ENCODE measurements at places on chromosomes 3 and 15.

- no peak for DNase-seq
These were observed 114.8 kb upstream of the RARB start for GRCh38 chr3:25313286-25313685.

DNA sequence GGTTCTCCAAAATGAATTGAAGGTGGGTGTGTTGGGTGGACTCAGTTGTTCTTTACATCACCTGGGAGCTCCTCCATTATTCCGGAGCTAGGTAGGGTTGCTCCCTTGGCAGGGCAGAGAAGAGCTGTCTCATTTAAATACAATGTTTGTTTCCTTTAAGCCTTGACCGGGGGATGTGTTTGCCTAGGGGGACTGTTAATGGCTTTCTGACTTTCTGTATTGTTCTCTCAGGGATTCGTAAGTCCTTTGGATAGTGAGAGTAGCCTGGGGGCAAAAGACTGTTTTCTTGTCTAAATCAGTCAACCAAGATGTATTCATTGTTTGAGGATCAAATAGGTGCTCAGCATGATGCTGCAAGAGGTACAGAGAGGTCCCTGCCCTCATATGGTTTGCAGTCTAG lies 71.1 kb downstream of the CDAN1 start:
- no peak for DNase-seq

DNA sequence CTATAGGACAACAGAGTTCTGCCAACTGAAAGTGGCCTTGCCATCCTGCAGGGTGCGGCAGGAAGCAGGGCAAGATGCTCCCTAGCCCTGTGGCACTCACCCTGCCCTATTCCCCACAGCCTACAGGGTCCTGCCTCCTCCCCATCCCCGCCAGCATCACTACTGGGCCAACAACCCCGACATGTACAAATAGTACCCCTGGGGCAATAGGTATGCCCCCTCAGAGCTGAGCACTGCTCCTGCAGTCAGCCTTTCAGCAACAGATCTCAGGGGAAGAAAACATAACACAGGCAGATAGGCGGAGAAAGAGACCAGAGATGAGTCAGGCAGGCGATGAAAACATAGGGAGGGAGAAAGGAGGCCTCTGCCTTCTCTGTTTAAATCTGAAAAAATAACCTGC lies 74.7 kb downstream of the XXYLT1 start:
- peak; percentile 74 for DNase-seq

DNA sequence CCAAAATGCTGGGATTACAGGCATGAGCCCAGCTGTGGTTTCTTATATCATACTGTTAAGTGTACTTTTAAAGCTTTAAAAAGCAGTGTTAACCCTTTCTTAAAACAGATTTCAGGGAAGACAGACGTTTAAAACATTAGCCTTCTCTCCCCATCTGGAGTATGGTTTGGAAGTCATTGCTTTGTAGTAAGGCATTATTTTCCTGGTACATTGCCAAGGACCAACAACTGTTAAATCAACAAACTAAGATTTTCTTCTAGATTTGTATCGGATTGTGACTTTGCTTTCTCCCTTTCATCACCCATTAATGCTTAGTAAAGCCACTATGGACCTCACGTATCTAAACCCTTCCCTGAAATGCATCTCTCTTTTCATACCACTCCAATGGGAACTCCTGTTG lies 50.5 kb downstream of the UBE2E1 start:
- DNase-seq: no peak

GRCh38 chr3:122609798-122610559 lies 32.5 kb downstream of the PARP15 start:
- peak; percentile 64 for DNase-seq

DNA sequence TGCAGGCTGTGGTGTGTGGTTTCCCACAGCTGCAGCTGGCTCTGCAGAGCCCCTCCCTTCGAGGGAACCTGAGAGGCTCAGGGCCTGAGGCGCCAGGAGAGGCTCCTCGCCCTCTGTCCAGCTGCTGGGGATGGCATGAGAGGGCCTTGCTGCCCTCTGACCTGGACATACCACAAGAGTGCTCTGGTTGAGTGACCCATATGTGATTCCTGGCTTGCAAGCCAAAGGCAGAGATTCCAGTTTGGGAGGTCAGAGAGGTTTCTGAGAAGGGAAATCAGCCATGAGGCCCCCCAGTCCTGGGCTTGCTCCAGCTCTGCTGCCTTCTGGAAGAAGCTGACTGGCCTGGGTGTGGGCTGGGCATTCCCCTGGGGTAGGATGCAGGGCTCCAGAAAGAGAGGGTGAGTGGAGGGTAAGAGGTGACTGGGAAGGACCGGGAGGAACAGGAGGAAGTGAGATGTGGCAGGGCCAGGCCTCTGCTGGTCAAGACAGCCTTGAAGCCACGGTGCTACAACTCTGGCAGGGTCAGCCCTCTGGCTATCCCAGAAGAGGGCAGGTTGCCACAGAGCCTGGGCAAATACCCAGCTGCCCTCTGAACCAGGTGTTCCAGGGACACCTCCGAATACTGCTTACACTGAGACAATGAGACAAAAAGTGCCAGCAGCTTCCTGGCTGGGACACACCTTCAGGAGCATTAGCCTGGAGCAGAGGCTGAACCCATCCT lies 16.0 kb upstream of the SRP14 start:
- DNase-seq: no peak

GRCh38 chr15:35722501-35722900 lies 176.5 kb upstream of the DPH6 start:
- no peak for DNase-seq

- peak; percentile 92 for DNase-seq
These were observed 40.9 kb downstream of the CBLB start for GRCh38 chr3:105827959-105828358.

- no peak for DNase-seq
These were observed 298.5 kb downstream of the SI start for GRCh38 chr3:164779816-164780215.

- DNase-seq: no peak
These were observed 90.8 kb upstream of the C3orf80 start for GRCh38 chr3:160134454-160134853.

- no peak for DNase-seq
These were observed 315.8 kb upstream of the SATB1 start for GRCh38 chr3:18740631-18741583.

- DNase-seq: no peak
These were observed 435.6 kb downstream of the MECOM start for GRCh38 chr3:169227911-169228310.

GRCh38 chr15:46961795-46962194 lies 755.5 kb upstream of the SEMA6D start:
- no peak for DNase-seq

GRCh38 chr15:32818758-32819447 lies 101.1 kb downstream of the GREM1 start:
- DNase-seq: no peak

- no peak for DNase-seq
These were observed 140.7 kb downstream of the MINAR1 start for GRCh38 chr15:79572691-79573404.

- no peak for DNase-seq
These were observed 45.1 kb downstream of the MFSD1 start for GRCh38 chr3:158846803-158847451.

DNA sequence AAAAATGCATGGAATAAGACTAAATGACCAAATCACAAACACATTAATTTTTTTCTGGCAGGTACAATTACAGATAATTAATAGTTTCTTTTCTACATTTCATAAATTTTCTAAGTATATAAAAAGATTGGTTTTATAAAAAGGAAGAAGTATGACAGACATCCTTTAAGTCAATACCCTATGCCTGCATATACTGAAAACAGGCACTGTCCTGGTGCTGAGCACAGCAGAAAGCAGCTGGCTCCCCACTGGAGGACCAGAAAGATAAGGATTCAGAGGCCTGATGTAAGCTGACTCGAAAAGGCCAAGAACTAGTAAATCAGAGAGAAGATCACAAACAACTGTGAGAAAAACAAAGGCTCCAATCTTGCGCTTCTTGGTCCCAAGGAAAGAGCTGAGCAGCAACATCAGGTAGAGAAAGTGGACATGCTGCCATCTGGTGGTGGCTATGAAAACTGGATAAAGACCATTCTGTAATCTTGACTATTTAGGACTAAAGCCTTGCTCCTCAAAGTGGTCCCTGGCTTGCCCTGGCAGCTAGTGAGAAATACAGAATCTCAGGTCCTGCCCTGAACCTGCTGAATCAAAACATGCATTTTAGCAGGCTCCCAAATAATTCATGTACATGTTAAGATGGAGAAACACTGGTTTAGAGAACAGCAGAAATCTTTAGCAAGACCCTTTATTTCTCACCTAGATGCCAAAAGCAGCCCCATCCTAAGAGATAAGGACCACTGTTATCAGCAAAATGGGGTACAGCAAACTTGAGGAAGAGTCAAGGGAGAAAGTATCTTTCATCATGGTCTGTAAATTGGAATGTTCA lies 76.0 kb downstream of the TRANK1 start:
- DNase-seq: peak; percentile 61

GRCh38 chr15:61824291-61824690 lies 236.0 kb downstream of the VPS13C start:
- no peak for DNase-seq

DNA sequence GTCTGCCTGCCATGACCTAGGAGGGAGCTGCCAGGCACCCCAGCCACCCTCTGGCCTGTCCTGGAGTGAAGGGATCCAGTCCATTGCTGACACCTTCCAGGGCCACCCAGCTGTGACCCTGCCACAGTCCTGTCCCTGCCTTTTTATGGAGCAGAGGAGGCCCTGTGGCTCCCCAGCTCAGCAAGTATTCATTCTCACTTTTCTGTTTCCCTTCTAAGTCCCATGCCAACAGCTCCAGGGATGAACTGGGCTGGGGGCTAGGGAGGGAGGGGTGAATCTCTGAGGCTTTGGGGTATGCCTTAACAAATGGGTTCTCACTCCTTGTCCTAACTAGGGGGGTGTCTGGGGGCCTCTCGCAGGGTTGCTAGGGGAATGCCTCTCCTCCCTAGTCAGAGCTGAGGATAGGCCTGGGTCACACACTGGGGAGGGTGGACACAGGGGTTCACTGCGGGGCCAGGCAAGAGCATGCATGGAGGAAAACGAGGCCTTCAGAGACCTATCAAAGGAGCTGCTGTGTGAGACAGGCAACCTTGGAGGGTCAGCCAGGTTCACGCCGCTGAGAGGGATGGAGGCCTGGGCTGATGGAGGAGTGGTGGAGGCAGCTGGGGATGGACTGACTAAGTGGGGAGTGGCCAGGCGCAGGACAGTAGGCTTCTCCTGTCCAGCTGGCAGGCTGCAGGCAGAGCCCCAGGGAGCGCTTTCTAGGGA lies 31.8 kb downstream of the EPHB3 start:
- DNase-seq: no peak

DNA sequence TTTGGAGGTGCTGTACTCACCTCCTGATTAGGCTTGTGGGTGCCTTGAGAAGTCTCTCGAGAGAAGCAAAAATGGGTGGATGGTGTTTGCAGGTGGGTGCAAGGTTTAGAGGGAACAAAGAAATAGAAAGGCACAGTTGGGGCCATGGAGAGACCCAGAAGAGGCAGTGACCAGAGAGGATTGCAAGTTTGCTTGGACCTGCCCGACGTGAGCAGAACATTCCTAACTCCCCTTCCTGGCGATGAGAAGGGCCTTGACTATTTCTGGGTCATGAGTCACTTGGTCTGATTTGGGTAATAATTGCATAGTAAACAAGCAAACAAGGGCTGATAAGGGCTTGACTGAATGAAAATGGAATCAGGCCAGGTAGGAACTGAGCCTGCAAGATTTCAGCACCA lies 7.0 kb upstream of the CTSH start:
- no peak for DNase-seq

DNA sequence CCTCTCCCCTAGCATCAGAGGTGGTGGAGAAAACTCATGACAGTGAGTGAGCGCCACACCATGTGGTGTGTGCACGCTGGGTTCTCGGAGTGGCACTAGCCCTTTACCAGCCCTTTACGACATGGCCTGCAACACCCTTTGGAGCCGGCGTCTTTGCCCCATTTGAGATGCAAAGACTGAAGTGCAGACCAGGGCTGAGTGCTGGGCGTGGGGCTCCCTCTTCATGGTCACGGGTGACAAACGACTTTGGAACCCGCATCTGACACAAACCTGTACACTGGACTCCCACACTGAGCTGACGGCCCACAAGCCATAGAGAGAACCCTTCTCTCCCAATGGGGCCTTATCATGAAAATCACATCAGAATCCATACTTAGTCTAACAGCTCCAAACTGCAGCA lies 76.8 kb upstream of the ALDH1L1 start:
- no peak for DNase-seq

DNA sequence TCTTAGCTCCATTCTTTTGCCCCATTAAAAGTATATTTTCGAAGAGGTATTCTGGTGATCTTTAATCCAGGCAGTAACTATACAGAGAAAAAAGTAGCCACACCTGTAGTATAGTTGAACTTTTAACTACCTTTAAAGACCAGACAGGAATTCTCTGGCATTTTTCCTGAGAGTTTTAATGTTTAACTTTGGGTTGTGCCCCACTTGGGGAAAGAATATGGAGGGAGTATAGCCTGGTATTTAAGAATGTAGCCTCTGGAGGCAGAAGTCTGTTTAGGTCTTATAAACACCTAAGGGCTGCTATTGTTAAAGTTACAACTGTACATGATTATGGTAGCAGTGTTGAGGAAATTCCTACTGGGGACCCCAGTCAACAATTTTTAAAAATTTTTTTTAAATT lies 19.3 kb downstream of the C3orf85 start:
- no peak for DNase-seq

DNA sequence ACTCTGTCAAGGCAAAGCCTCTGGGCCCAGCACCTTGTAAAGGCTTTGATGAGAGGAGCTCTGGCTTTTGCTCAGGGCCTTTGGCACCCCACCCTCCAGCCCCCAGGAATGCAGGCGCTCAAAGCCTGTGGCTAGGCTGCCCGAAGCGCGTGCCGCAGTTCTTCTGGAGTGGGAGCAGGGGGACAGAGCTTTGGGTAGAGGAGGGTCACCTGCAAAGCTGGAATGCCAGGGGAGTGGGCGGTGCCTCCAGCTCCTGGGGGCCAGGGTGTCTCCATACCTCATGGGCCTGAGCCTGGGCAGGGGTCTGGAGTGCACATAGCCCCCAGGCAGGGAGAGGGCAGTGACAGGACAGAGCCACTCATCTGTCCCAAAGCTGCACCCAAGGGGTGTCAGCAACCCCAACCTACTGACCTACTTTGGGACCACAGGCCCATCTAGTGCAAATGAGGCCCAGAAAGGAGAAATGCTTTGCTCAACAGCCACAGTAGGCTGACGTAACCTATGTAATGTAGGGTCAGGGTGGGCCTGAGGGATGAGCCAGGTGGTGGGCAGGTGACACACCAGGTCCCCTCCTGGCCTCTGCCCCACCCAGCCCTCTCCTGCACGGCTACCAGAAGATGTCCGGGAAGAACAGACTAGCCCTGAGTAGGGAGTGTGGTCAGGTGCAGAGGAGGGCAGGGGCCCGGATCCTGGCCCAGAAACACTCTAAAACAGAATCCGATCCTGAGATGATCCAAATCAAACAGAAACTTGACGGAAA lies 2.2 kb upstream of the CALML4 start:
- DNase-seq: no peak

- DNase-seq: no peak
These were observed 679 bp downstream of the RPL35A start for GRCh38 chr3:197950677-197951061.

- peak; percentile 96 for DNase-seq
These were observed 169.1 kb upstream of the CCDC54 start for GRCh38 chr3:107208100-107208499.

- DNase-seq: no peak
These were observed 51.4 kb downstream of the ASTE1 start for GRCh38 chr3:130975251-130975650.
